NCI-H1048 (cell line): ENCODE measurements at places on chromosomes 2 and 18.

- no peak for DNase-seq
These were observed 101.3 kb upstream of the ZEB2 start for GRCh38 chr2:144621266-144621665.

DNA sequence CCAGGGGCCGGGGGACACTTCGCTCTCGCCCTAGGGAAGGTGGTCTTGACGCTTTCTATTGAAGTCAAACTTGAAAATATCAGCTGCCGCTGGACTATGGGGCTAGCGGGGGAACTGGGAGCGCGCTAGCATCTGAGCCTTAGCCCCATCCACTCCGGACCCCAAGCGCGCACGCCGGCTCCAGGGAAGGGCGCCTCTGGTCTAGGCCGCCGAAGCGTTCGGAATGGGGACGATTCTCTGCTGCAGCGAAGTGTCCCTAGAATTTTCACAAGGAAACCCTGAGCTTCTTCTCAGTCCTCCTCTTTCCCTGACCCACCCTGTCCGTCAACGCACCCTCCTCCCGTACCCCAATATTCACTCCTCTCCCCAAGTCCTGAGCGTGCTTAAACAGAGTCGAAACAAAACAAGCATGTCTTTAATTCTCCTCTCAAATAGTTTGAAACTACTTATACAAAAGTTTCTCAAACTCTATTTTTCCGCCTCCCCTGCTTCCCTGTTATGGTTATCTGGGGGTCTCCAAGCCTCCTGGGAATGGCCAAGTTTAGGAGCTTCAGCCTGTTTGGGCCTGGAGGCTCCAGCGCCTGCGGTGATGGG lies 5.0 kb downstream of the RAX start:
- no peak for DNase-seq

- DNase-seq, result no peak
These were observed 25.0 kb downstream of the FASTKD2 start for GRCh38 chr2:206790311-206790935.

GRCh38 chr18:54822872-54823845 lies 5.1 kb upstream of the RAB27B start:
- DNase-seq, result no peak

DNA sequence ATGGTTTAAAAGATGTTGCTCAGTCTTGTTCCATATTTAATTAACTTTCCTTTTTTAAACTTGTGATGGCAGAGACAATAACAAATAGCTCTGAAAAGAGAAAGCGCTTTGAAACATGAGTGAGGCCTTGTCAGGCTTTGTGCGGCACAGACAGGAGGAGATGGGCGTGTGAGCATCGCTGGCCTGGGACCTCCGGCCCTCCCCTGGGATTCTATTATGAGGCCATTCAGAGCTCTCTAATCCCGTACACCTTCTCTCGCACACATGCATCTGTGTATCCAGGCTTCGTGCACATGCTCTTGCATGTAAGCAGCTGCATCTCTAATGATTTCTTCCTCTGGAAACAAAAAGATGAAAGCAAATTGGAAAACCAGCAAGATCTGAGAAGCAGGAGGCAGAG lies 313.7 kb downstream of the ZNF521 start:
- DNase-seq, result no peak

DNA sequence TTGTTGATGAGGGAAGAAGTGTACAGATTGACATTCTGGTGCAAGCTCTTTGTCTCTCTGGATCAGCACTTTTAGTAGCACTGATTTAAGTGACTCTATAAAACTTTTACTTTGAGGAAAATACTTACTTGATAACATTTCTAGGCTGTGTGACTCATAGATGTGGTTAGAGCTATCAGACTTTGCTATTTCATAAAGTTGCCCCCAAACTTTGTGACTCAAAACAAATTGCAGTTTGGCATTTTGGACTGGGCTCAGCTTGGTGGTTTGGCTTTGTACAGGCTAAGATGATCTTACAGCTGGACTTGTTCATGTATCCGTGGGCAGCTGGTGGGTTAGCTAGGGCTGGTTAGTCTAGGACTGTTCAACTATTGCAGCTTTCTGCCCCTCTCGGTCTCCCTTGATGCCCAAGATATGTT lies 42.1 kb upstream of the GLS start:
- DNase-seq, result no peak

DNA sequence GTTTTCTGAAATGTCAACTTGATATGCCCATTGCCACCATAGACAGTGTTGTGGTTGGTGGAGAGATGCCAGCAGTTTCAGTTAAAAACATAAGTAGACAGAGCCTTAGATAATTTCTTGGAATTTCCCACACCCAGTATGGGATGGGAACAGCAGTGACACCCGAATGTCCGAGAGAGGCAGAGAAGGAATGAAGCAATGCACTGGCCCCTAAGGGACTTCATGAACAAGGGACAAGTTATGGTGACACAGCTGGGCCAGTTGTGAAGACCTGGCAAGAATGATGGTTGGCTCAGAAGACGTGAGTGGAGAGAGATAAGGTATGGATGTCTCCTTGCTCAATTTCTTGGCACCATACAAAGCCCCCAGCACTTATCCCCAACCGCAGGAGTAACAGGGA lies 165.2 kb upstream of the APCDD1 start:
- DNase-seq, result no peak

DNA sequence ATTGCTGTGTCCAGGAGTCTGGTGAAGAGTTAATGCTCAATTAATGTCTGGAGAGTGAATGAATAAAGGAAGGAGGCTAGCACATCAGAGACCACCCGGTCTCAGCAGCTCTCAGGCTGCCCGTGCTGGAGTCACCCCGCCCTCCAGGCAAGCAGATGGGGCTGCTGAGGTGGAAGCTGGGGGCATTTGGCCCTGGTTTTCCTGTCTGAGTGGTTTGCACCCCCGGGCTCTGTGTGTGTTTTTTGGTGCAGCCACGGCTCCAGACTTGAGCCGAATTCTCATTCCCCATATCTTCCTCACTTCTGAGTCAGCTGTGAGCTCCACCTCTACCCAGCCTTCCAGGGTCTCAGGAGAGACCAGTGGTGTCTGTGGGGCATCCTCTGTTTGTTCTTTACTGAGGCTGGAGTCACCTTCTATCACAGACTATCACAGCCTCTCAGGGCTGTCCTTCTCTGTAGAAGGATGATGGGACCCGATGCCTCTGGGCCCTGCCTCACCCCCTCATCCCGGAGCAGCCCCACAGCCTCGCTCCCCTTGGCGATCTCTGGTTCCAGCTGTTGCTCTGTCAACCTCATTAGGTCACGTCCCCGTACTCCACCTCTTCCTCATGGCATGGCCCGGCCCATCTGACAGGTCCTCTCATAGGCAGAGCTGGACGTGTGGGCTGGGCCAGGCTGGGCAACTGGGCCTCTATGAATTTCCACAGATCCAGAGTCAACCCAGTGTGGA lies 60.8 kb downstream of the HS1BP3 start:
- DNase-seq, result no peak
